ENCODE measurements at places on chromosomes 2 and 18.

DNA sequence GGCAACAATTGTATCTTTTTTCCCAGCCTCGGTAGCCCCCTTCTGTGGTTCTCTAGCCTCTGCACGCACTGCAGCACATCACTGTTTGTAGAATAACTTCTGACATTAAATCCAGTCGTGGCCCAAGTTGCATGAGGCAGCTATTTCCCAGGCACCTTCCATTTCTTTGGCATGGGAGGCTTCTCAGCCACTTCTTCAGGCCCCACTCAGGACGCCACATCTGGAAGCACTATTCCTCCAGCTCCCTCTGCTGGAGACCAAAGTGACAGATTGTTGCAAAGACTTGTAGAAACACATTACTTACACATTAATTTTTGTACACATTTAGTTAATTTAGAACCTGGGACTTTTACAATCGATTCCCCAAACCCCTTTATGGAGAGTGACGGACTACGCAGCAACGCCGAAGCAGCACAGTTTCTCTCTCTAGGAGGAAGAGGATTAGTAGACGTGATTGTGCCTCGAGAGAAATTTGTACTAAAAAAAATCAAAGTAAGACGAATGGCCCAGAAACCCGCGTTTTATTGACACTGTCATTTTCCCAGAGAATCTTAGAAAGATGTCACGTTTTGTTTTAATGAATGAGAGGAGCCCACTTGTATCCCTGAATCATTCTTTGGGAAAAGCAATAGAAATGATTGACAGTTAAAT lies 57.8 kb upstream of the RGPD5 start:
- DNase-seq, result peak; percentile 24

GRCh38 chr2:181790716-181791649 lies 100.5 kb upstream of the ITPRID2 start:
- peak; percentile 100 for DNase-seq

DNA sequence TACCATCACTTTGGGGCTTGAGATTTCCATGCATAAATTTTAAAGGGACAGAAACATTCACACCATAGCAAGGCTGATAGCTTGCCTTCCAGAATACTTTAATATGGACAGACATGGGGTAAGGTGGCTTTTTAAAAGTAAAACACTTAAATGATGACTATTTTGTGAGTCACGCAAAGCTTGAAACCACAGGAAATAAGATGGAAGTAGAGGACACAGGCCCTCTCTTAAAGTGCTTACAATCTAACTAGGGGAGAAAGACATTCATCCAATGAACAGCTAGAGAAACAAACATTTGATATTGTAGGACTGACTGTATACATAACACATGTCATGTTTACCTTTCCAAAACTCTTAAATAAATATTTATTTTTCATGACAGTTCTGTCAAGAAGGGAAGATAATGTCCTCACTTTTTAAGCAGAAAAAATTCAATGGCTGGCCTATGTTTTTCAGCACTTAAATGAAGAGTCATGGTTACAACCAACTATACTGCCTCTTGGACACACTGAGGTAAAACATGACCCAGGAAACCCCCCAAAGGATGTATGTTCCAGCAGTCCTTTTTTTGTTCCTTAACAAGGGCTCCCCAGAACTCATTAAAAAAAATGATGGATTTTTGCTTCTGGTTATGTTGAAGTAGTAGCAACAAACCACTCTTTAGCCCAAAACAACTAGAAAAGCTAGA lies 120.0 kb upstream of the RBMS1 start:
- DNase-seq, result peak; percentile 39

DNA sequence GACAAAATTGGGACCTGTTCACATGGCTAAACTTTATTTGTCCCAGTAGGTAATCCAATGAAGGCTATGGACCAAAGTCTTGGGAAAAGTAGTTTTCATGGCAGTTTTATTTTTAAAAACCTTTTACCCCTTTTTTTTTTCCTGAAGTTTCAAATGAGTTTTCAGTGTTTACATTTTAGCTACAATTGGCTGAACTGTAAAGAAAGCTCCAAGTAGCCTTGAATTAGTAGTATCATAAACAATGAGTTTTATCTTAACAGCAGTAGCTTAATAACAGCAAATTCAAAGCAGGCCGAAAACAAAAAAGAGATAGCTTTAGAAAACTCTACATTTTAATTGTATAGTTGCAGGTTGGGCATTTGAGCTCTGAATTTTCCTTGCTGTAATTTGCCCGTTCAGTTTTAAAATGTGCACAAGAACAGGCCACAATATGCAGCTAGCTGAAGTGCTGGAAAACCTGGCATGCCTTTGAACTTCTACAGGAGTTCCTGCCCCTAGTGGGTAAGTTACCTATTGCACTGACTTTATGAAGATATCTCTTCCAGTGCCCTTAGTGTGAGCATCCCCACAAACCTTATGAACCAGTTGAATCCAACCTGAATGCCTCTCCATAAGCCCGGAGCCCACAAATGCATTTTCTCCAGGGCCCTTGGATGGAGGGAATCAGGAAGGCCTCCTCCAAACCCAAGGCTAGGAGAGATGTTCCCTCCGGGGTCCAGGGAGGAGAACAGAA lies 106.7 kb downstream of the XRCC5 start:
- no peak for DNase-seq

DNA sequence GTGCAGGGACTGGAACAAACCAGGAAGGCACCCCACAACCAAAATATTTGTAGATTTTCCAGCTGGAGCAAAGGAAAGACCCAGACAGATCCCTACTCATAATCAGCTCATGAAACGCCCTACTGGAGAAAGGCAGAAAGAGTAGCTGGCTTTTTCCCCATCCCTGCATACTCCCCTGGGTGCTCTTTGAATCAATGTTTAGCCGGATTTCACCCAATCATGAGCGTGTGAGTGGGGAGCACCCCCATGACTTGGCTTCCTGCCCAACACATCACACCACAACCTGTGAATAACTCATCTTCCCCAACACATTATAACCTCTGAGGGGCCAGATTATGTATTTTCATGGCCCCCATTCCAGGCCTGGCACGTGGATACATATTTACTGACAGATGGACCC lies 35.1 kb upstream of the SLC14A1 start:
- DNase-seq, result no peak

GRCh38 chr2:113992090-113992489 lies 102.2 kb downstream of the ACTR3 start:
- no peak for DNase-seq

GRCh38 chr2:25590921-25591505 lies 82.4 kb downstream of the DTNB start:
- DNase-seq, result no peak

GRCh38 chr18:4450065-4450658 lies 4.9 kb downstream of the DLGAP1 start:
- DNase-seq, result no peak

DNA sequence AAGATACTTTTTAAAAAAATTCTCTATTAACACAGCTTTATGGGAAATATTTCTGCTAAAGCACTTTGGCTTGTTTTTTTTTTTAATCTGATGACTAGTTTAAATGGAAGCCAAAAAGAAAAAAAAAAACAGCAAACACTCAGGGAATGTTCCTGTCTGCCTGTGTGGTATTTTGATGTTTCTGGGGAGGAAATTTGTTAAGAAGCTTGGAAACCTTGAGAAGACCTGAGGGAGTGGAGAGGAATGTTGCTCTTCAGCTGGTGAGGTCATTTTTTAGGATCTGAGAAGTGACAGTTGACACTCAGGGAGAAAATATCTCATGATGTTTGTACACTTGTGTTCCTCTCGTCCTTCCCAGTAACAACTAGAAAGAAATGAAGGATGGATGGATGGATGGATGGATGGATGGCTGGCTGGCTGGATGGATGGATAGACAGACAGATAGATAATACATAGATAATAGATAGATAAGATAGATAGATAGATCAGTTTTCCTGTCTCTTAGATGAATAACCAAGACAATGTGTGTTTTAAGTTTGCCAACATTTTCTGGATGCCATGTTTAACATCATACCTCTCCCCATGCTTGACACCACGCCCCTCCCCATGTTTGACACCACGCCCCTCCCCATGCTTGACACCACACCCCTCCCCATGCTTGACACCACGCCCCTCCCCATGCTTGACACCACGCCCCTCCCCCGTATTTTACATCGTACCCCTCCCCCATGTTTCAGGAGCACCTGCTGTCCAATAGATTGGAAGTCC lies 84.8 kb downstream of the CTIF start:
- peak; percentile 10 for DNase-seq

- DNase-seq, result no peak
These were observed 212.5 kb upstream of the GULP1 start for GRCh38 chr2:188079196-188079595.

DNA sequence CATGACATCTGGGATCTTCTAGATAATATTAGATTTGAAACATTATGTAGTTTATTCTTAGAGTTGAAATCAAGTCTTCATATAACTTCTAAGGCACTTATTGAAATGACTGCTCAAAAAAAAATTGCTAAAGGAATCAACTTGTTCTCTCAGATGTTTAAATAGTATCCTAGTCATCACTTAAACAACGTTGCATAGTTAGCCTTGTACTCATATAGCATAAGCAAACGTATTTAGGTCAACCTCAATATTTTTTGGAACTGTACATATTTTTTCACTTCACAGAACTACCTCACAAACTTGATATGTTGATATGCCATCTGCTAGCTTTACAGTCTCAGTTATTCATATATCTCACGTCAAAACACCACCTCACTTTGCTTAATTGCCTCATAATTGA lies 47.1 kb upstream of the CREB1 start:
- DNase-seq, result no peak

GRCh38 chr2:37856101-37856751 lies 68.9 kb upstream of the RMDN2 start:
- DNase-seq, result no peak

- DNase-seq, result no peak
These were observed 170.5 kb upstream of the COPS8 start for GRCh38 chr2:236915186-236915585.

- no peak for DNase-seq
These were observed 168.1 kb downstream of the NRXN1 start for GRCh38 chr2:50863856-50864255.

DNA sequence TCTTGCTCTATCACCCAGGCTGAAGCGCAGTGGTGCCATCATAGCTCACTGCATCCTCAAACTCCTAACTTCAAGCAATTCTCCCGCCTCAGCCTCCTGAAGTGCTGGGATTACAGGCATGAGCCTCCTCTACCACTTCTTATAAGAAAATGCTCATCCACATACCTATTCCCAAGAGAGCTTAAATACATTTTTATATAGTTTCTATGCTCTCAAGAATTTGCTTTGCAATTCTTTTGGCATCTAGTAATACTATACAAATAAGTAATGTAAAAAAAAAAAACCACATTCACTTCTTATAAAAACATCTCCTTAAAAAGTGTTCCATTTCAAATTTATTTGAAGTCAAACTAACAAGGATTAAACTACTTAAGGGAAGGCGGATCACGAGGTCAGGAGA lies 197.3 kb downstream of the DNAH7 start:
- no peak for DNase-seq

DNA sequence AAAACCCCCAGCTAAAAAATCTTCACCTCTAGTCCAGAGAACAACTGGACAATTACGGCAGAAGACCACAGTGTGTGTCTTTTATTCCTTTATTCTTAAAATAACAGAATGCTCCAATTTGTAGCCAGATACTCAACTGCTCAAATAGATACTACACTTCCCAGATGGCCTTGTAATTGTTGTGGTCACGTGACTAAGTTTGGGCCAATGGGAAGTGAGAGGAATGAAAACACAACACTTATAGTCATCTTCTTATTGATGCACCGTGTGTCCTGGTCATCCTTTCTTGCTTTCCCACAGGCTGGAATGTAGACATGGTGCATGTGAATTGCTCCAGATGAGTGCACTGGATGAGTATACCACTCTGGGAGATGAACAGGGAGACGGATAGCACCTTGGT lies 145.1 kb downstream of the CDC42EP3 start:
- DNase-seq, result no peak

- DNase-seq, result no peak
These were observed 24.7 kb upstream of the SP3 start for GRCh38 chr2:173989884-173990215.

DNA sequence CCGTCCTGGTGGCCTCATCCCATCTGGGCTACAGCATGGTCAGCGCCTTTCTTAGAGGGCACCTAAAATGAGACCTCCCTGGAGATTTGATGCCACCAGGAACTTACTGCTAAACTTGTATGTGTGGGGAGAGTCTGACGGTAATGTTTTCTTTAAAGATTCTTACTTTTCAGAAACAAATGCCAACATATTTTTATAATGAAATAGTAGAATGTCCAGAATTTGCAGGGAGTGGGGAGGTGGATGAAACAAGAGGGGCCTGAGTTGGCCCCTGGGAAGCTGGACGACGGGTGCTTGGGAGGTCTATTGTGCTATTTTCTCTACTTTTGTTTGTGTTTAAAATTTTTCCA lies 118.8 kb upstream of the CTDP1 start:
- DNase-seq, result no peak
